ENCODE measurements at places on chromosomes 6 and 20.
A peak's percentile ranks its signal among the peaks of the same experiment; 100 is the strongest.

DNA sequence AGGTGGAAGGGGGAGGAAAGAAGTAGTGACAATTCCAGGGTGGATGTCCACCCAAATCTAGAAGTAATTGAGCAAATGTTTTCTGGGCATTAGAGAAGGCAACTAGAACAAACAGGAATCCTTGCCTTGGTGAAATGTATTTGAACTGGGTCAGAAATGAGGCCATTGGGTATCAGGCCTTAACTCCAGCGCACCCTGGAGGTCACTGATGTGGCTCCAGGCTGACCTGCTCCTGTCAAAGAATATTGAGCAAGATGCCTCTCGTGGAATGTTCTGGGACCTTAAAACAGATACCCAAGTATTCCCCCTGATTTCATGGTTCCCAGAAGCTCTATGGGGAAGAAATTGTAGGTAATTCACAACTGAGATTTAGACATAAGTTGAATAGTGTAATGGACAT lies 6.9 kb downstream of the HLA-DPB1 start:
- DNase-seq = peak; percentile 59

DNA sequence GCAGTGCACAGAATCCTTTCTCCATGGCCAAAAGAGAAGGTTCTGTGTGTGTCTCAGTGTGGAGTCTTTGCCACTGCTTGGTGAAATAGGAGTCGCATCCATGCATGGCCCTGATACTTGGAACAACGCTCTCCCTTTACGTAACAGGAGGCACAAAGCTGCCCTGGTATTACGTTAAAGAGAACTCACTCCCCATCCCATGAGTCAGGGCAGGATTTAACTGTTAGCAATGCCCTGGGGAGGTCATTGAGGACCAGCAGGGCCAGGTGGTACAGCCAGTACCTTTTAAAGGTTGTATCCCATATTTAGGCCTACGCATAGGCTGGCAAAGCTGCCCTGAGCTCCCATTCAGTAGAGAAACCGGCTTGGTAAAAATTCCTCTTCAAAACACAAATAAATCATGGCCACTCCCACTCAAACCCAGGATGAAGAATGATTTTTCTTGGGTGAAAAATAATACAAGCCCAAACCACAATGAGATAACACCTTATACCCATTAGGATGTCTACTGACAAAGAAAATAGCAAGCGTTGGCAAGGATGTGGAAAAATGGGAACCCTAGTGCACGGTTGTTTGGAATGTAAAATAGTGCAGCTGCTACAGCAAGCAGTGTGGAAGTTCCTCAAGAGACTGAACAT lies 37.1 kb downstream of the MYLK4 start:
- DNase-seq = peak; percentile 39

GRCh38 chr6:139519571-139520031 lies 145.2 kb upstream of the CITED2 start:
- peak; percentile 77 for DNase-seq

- no peak for DNase-seq
Observed at GRCh38 chr6:16576451-16577368, 184.6 kb downstream of the ATXN1 start.

- DNase-seq = no peak
Observed at GRCh38 chr20:64239449-64240242, 15.9 kb upstream of the PCMTD2 start.

GRCh38 chr20:44566811-44567210 lies 15.6 kb upstream of the PKIG start:
- DNase-seq = no peak

DNA sequence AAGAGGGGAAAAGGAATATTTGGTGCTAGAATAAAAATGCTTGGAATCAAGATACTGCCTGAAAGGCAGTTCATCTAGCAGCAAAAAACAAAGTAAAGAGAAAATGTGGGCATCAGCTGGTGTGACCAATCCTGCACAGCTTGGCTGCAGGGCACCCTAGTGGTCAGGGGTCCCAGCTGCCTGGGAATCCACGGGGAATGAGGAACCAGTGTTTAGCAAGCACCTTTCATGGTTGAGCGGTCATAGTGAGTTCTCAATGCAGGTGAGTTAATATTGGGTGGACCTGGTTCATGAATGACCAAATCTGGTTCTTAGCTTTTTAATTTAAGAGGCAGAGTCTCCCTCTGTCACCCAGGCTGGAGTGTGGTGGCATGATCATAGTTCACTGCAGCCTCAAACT lies 53.3 kb downstream of the CAP2 start:
- no peak for DNase-seq

- peak; percentile 87 for DNase-seq
Observed at GRCh38 chr6:113103634-113104361, 753.3 kb upstream of the MARCKS start.

- peak; percentile 90 for DNase-seq
Observed at GRCh38 chr6:16688984-16689636, 72.2 kb downstream of the ATXN1 start.

DNA sequence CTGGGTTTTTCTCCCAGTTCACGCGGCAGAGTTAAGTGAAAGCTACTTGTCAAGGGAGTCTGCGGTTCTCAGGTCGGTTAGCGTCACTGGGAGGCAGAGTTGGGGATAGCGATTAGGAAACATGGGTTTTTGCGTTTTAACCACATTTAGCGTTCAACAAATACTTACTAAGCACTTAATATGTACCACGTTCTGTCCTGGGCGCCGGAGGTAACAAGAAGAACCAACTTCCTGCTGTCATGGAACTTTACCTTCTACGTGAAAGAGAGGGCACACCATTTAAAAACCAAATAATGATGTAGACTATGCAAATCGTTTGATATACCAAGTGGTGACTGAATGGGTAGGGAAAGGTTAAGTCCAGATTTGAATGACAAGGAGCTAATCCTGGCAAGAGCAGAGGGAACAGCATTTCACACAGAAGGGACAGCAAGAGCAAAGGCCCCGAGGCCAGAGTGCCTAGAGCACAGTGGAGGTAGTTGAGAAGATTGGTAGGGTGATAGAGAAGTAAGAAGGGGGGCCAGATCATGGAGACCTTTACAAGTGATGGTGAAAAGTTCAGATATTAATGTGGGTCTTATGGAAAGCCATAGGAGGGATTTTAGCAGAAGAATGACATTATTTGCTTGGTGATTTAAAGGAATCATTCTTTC lies 744 bp downstream of the RIOK1 start:
- DNase-seq = no peak

- DNase-seq = no peak
Observed at GRCh38 chr6:123420512-123420911, 216.2 kb downstream of the TRDN start.

DNA sequence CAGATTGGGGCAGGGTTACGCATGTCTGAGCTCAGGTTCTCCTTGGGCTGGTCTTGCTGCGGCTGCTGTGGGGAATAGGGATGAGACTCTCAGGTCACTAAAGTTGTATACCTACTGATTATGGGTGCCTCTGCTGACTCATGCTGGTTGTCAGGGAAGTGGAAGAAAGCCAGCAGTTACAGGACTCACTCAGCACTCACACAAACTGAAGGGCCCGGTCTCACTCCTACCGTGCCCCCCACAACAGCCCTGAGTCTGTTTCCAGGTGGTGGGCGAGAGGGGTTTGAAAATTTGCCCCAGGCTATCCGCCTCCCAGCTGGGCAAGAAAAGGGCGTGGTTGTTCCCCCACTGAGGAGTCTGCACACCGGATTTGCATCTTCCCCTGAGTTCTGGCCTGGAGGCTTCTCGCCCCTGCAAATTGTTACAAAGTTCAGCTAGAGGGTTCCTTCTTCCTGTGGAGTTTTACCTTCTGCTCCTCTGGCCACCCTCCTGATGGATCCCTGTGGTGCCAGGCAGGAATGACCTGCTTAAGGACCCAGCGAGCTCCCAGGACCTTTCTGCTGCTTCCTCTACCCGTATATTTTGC lies 659.2 kb downstream of the HDGFL1 start:
- no peak for DNase-seq

DNA sequence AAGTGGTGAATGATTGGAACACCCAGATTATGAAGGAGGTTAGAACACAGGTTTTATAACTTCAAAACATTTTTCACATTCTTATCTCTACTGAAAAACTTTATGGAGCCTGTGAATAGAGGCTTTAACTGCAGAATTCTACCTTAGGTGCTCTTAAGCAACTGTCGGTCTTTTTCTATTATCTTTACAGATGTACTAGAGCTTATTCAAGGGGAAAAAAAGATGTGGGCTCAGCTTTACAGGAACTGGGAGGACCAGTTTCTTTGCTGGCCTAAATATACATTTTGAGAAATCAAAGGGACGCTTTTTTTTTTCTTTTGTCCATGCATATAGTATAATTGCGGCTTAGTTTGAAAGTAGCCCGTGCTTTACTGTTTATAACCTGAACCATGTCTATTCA lies 58.9 kb downstream of the UST start:
- no peak for DNase-seq

DNA sequence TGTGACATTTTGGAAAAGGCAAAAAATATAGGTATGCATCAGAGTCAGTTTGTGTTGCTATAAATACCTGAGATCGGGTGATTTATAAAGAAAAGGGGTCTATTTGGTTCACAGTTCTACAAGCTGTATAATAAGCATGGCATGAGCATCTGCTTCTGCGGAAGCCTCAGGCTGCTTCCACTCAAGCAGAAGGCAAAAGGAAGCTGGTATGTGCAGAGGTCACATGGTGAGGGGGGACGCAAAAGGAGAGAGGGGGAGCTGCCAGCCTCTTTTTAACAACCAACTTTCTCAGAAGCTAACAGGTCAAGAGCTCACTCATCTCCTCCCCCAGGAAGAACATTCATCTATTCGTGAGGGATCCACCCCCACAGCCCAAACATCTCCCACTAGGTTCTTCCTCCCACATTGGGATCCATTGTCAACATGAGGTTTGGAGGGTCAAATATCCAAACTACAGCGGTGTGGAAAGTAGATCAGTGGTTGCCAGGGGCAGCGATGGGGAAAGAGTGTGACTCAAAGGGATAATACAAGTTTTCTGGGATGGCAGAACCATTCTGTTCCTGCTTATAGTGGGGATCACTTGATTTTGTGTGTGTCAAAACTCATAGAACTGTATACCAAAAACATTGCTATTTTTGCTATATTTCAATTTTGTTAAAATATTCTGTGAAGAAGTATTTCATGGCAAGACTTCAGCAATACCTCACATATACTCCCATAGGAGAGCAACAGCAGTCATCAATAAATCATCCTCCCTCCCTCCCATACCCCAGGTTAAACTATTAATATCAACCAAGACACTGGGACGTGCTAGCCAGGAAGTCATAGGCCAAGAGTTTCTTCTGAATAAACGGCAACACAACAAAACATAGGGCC lies 9.9 kb upstream of the FAM50B start:
- peak; percentile 87 for DNase-seq

DNA sequence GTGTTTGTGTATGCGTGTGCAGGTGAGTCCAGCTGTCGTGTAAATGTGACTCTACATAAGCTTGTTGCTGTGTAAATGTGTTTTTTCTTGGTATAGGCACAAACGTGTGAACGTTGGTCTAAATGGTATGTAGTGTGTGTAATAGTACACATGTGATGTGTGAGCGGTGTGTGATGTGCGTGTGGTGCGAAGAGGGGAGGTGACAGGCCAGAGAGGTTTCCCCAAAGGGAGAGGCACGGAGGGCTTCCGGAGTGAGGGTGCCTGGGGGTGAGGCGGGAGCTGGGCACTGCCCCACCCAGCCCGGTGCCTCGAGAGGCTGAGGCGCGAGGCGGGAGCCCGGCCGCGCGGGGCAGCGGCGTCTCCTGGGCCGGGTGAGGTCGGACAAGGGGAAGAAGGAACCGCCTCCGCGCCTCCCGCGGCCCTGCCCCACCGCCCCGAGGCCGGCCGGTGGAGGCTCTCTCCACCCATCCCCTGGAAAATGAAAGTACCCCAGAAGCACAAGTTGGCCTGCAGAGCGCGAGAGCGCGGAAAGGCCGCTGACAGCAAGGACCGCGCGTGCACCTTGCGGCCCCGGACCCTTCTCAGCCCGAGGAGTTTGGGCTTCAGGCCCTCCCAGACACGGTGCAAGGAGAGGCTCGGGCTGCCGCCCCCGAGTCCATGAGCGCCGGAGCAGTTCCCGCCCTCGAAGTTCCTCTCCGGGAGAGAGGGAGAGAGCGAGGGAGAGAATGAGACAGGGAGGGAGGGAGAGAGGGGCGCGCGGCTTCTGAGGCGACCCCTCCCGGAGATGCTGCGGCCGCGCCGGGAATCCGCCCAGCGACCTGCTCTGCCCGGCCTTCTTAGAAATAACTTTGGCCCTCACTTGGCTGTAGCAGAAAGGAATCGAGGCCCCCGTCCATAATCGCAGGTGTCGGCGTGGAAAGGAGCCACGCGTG lies 43.2 kb upstream of the OSTM1 start:
- DNase-seq = peak; percentile 17

GRCh38 chr20:16035576-16035975 lies 537.7 kb downstream of the KIF16B start:
- DNase-seq = no peak

DNA sequence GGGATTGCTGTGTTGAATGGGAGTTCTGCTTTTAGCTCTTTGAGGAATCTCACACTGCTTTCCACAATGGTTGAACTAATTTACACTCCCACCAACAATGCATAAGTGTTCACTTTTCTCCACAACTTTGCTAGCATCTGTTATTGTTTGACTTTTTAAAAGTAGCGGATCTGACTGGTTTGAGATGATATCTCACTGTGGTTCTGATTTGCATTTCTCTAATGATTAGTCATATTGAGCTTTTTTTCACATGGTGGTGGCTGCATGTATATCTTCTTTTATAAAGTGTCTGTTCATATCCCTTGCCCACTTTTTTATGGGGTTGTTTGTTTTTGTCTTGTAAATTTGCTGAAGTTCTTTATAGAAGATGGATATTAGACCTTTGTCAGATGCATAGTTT lies 588.3 kb upstream of the ADGRB3 start:
- DNase-seq = no peak

- peak; percentile 27 for DNase-seq
Observed at GRCh38 chr6:166633732-166634535, 6.9 kb upstream of the RPS6KA2 start.

GRCh38 chr6:132962936-132963868 lies 148.8 kb downstream of the RPS12 start:
- DNase-seq = peak; percentile 62

- DNase-seq = no peak
Observed at GRCh38 chr6:89637960-89638319, 607 bp downstream of the LYRM2 start.

DNA sequence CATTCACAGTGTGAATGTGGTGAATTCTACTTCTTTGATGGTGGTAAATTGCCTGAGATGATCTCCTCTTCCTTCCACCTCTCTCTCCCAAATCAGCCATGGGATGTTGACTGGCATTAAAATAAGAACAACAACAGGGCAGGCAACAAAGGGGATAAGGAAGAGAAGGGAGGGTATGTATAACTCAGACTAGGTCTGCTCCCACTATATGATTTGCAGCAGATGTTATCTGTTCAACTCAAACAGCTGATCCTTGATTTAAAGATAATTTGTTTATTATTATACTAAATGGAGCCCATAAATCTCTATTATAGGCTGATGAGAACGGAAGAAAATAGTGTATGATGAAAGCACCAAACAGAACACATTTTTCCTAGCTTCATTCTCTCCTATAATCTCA lies 262.0 kb downstream of the BTBD3 start:
- DNase-seq = no peak

- peak; percentile 46 for DNase-seq
Observed at GRCh38 chr6:32152769-32153563, 975 bp upstream of the PPT2 start.

- no peak for DNase-seq
Observed at GRCh38 chr6:146594495-146594894, 4.3 kb upstream of the ADGB start.

- DNase-seq = peak; percentile 62
Observed at GRCh38 chr20:19249106-19249879, 36.9 kb downstream of the SLC24A3 start.

GRCh38 chr20:44714701-44715498 lies at the start of gene CCN5:
TSS of gene CCN5 (plus strand) at chr20:44715369. CDS start at chr20:44715391, 22 bp downstream.
- DNase-seq = peak; percentile 85
